ENCODE measurements at places on chromosomes 2 and 18.

GRCh38 chr2:149587950-149588487, 444 bp upstream of the MMADHC start:
- DNase-seq, result no peak

GRCh38 chr2:188622601-188623260, 331.1 kb downstream of the GULP1 start:
- no peak for DNase-seq

GRCh38 chr2:200964498-200964897, 1.0 kb upstream of the ORC2 start:
- no peak for DNase-seq

- DNase-seq, result no peak
Observed at GRCh38 chr2:84838434-84839145, 42.3 kb downstream of the TRABD2A start.

GRCh38 chr2:177234267-177234666, 21.7 kb downstream of the HNRNPA3 start:
- DNase-seq, result no peak

DNA sequence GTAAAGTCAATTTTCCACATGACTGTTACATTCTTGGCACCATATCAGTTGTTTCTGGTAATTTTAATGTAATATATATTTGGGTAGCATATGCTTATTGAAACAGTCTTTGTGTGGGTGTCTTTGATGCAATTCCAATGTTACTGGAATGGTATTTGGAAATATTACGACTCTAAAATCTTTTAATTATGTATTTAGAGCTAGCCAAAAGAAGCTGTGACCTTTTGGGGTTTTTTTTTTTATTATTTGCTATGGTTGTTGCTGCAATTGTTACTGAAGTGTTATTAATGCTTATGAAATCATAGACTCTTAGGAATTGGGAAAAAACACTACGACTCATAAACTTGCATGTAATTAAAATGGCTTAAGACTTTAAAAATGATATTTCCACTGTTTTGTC, 95.9 kb downstream of the AOX1 start:
- no peak for DNase-seq
